Osteoblast (primary cell): ENCODE measurements at places on chromosomes 13 and 19. TPM values are rescaled to one million over a fixed set of nuclear protein-coding genes. Genes with fewer than 3 reads are reported as not detected.

NXNL1 gene
- total RNA-seq: not detected in 2 replicates

GRCh38 chr19:4115050-4115817 lies 8.7 kb downstream of the MAP2K2 start:
- peak; percentile 58 for DNase-seq

DNA sequence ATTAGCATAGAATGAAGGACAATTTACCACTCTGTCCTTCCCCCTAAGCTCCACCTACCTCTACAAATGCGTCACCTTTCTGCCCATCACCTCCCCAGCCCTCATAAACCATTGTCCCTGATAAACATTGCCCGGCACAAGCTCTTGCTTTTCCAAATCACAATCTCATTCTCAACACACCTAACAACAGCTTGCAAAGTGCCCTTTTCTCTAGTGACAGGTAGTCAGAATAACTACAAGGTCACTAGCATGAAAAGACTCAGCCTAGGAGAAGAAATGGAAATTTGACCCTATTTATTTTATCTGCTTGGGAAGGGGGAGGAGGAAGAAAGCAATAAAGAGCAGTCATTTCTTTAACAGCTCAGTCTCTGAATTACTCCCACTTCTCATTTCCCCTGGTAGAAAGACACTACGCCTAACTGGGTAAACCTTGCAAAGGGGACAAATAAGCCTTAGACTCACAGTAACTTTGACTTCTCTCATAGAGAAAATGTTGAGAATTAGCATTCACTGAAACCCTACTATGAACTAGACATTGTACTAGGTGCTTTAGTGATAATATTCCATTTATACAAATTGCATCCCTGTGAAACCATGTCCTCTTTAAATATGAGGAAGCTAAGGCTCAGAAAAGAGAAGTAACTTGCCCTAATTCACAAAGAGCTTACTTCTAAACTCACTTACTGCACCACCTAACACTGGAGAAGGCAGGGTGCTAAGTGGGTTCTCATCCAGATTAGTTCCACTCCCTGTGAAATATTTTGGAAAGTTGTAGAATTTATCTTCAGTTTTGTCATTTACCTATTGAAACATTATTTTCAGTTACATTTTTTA lies 116.2 kb upstream of the FNDC3A start:
- no peak for DNase-seq

TNFSF13B gene
- 2.2 and 4.7 TPM in 2 replicates for total RNA-seq

DNA sequence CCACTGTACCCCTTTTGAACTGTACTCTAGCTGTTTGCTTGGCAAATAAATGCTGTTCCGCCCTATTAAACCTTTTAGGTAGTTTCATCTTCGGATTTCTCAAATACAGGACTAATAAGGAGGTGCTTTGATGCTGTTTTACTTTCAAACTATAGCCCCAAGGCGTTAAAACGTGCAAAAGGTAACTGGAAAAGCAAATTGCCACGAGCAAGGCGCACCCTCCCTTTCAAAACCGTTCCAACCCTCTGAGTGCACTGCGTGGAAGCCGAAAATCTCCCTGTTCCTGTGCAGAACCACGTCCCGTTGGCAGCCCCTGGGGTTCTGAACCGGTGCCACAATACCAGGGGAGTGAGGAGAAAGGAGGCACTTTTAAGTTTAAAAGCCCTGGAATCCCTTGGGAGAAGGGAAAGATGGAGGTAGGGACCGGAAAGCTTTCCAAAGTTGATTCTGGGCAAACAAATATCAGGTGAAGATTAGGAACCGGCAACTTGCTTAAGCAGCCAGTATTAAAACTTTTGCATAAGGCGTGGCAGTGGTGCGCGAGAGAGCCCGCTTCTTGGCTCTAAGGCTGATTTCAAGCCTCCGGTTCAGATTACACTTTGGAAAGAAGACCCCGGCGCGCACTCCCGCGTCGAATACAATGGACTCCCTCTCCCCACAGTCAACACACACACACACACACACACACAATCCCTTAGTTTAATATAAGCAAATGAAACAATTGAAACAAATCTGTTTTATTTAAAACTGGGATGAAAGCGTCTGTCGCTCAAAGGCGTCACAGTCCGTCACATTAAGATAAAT lies 9.5 kb downstream of the POU4F1 start:
- DNase-seq: no peak

ZNF90 gene
- total RNA-seq: 1.1 and 1.2 TPM in 2 replicates

DNA sequence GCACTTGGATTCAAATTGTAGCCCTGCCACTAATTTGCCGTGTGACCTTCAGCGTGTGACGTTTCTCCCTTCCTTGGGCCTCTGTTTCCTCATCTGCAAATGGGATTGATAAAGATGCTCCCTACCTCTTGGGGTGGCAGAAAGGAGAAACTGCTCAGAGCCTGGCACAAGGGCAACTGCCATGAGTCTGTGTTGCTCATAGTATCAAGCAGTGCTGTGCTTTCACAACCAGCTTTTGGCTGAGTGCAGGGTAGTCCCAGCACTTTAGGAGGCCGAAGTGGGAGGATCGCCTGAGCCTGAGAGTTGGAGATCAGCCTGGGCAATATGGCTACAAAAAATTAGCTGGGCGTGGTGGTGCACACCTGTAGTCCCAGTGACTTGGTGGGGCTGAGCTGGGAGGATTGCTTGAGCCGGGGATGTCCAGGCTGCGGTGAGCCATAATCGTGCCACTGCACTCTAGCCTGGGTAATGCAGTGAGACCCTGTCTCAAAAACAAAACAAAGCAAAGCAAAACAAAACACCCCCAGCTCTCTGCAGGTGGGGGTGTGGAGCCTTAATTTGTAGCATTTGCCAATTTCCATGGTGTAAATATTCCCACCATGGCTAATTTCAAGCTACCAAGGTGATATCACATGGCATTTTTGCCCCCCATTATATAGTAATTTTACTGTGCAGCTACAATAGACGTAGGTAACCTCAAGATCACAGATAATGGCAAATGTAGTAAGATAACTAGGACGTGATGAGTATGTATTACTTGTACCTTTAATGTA lies 1.6 kb upstream of the MARK4 start:
- DNase-seq: peak; percentile 87

GRCh38 chr13:52906122-52906903 lies 57.9 kb upstream of the PCDH8 start:
- DNase-seq: no peak

DNA sequence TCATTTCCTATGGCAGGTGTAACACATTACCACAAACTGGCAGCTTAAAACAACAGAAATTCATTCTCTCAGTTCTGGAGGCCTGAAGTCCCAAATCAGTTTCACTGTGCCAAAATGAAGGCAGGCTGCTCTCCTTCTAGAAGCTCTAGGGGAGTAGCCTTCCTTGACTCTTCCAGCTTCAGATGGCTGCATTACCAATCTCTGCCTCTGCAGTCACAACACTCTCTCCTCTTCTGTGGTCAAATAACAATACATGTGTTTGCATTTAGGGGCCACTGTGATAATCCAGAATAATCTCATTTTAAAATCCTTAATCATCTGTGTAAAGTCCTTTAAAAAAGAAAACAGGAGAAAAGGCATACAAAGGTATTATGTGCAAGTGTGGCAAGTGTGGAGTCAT lies 7.8 kb downstream of the DIAPH3 start:
- peak; percentile 31 for DNase-seq

DNA sequence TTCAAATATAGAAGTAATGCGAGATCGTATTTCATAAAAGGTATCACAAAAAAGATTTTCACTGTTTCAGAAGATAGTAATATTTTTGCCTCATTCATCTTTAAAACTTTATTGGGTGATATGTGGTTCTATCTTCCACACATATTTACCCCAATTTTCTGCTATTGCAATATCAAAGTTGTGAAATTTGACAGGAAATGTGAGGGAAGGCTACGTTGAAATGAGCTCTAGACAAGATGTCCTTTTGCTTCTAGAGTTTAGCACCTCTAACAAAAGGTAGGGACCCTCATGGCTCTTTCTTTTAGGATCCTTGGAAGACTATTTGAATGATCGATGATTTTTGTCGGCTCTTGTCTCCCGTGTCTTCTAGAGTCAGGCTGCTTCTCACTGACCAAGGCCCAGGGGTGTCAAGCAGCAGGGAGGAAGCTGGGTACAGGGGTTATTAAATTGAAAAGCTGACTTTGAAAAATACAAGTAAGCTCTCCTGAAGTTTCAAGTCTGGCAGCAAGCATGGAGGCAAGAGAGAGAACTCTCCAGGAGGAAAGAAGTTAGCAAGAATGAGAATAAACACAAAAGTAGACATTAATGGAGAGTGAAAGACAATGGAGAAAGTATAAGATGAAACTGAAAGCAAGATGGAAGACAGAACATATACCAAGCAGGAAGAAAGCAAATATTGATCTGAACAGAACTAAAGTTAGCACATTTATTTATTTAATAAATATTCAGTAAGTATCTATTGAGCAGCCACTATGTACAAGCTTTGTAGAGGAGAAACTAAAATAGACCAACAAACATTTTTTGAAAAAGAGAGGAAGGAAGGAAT lies 73.4 kb downstream of the RUBCNL start:
- DNase-seq: no peak

- DNase-seq: no peak
These were observed 59.4 kb downstream of the TSC22D1 start for GRCh38 chr13:44516771-44517170.

PGLYRP1 gene
- total RNA-seq: not detected in 2 replicates

- DNase-seq: no peak
These were observed 110.6 kb downstream of the B3GLCT start for GRCh38 chr13:31310356-31310755.

GRCh38 chr19:1411255-1412191 lies 4.1 kb downstream of the DAZAP1 start:
- DNase-seq: peak; percentile 98

DNA sequence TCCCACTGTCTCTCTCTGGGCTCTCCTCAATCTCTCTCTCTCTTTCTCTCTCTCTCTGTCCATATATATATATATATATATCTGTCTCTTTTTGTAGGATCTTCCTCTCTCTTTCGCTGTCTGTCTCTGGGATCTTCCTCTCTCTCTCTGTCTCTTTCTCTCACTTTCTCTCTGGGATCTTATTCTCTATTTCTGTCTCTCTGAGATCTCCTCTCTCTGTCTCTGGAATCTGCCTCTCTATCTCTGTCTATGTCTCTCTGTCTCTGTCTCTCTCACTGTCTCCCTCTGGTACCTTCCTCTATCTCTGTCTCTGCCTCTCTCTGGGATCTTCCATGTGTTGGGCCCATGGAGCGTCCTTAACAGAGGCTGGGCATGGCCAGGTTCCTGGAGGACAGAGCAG lies 3.4 kb downstream of the ATP1A3 start:
- no peak for DNase-seq

DNA sequence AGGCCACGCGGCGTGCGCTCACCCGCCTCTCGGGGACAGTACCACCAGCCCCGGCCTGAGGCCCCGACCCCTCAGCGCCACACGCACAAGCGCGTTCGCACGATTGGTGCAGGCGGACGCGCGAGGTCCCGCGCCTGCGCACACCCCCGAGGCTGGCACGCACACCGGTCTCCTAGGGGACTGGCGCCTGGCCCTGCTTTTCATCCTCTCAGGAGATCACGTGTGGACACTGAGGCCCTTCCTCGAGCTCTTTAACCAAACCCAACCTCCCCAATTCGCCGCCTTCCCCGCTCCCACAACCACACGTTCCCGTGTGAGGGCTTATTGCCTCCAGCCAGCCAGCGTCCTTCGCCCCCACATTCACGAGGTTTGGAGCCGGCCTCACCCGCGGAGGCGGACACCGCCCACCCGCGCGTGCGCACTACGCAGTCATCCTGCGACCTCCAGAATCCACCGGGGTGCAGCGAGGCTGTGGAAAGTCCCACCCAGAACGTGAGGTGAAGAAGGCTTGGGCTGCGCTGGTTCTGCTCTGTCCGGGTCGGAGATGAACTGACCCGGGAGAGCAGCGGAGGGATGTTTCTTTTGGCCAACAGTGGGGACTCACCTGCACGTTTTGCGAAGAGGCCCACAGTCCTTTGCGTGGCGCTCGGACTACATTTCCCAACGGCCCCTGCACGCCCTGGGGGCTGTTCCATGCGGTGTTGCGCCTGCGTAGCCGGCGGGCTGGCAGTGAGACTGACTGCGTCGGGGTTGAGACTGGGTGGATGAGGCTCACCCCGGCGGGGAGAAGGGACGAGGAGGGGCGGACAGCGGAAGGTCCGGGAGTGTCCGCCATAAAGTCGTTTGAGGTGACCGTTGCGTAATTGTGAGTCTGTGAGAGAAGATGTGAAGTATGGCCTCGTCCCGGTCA lies 539 bp upstream of the ZNF667 start:
- DNase-seq: peak; percentile 97
